ENCODE measurements at places on chromosomes 13 and 19.

- DNase-seq = no peak
Observed at GRCh38 chr13:46908501-46908900, 11.6 kb upstream of the HTR2A start.

DNA sequence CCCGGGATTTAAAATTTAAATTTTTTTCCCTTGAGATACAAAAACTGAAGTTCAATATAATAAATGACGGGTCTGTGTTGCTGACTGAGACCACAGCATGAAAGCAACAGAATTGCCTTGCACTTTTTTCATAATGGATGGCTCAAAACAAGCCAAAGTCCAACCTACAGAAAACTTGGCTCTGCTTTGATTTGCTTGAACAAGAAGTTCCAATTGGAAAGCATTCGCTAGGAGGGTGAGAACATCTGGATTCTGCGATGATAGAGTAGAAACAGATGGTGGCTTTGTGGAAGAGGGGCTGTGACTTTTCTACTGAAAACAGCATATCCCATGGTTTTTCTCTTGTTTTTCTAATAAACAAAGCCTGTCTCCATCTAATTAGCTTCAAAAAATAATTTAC lies 46.4 kb downstream of the THSD1 start:
- no peak for DNase-seq

DNA sequence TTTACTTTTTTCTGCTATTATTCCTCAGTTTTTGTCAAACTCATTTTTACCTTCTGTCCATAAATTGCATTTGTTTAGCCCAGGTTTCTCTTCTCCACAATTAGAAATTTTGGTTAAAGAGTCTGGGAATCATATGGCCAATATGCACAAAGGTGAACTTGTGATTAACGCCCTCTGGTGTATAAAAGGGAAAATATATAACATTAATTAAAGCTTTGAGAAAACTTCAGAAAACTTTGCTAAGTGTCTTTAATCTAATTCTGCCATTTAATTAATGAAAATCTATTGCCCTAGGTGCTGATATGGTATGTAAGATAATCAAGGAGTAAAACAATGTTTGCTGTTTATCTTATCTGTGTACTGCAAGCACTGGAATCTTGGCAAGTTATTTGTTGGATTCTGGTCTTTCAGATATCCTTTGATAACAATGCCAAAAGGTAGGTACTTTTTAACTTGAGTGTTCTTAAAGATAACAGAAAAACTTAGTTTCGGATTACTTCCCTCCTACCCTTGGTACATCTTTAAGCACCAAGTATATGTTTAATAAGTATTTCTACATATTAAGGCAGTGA lies 402.6 kb downstream of the SUCLA2 start:
- no peak for DNase-seq

DNA sequence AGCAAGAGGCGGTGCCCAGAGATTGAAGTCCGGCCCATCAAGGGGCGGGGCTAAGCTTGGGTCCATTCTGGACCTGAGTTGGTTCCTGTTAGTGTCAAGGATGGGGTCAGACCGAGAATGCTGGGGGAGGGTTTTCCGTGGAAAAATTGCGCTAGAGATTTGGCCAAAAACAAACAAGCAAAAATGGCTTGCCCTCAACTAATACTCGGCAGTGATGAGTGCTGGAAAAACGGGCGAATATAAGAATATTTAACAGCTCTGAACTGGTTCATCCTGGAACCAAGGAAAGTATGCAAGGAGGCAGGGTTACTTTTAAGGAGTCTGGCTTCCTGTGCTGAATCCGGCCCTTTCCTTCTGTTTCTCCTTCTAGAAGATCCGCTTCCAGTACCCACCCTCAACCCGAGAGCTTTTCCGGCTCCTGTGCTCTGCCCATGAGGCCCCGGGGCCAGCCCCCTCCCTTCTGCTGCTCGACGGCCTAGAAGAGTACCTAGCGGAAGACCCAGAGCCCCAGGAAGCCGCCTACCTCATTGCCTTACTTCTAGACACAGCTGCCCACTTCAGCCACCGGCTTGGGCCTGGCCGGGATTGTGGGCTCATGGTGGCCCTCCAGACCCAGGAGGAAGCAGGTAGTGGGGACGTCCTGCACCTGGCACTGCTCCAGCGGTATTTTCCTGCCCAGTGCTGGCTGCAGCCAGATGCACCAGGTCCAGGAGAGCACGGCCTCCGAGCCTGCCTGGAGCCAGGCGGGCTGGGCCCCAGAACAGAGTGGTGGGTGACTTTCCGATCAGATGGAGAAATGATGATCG lies 880 bp downstream of the SWSAP1 start:
- peak; percentile 73 for DNase-seq

DNA sequence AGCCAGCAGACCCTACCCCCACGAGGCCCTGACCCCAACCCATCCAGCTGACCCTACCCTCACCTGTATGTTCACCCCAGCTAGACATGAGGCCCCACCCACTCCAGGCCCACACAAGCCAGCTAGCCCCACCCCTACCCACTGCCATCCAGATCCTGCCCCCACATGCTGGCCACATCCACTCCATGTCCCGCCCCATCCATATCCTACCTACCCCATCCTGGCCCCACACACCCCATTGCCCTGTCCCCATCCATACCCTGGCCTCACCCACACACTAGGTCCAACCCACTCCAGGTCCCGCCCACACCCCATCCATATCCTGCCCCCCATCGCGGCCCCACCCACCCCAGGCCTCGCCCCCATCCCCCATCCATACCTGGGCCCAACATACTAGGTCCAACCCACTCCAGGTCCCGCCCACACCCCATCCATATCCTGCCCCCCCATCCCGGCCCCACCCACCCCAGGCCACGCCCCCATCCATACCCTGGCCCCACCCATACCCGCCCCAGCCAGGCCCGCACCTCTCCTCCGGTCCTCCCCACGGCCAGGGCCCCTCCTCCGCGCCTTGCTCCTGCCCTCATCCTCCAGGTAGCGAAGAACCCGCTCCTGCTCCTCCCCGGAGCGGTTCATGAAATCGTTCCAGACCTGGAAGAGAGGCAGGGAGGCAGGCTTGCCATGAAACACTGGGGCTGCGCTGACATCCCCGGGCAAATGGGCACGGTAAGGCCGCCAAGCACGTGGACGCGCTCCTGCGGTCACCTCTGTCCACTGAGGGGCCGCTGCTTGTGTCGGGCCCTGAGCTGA lies 7.2 kb downstream of the RNU6-9 start:
- no peak for DNase-seq

GRCh38 chr13:46345866-46346265 lies 41.2 kb downstream of the RUBCNL start:
- no peak for DNase-seq

- no peak for DNase-seq
Observed at GRCh38 chr13:24984134-24984533, 111.8 kb upstream of the PABPC3 start.

DNA sequence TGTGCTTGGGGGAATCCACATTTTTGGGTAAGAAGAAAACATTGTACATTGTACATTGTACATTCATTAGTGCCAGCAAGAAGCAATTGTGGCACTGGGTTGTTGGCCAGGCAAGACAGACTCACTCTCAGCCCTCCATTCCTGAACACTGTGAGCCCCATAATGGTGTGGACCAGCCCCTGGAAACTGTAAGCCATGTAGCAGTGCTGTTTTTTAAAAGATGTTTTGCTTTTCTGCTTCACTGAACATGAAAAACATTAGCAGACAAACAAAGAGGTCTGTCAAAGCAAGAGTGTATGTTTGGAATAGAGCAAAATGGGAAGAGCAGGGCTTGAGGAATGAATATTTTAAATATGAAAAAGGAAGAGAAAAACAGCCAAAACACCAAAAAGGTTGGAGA lies 39.1 kb upstream of the IL17D start:
- DNase-seq = no peak

DNA sequence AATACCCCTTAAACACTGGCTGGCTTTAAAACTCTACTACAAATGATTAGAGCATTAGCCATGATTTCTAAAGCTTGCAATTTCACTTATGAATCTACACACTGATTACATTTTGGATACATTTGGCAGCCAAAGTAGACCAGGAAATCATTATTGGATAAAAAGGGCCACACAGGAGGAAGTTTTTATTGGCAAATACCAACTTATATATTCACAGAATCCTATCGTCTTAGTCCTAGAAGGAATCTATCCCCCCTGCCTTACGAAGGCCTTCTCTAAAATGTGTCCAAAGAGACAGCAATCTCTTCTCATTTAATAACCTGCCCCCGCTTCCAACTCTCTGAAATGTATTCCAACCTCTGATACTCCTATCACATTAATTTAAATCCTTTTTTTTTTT lies 52.5 kb downstream of the KLF5 start:
- DNase-seq = no peak

Data from stimulated activated naive CD8-positive, alpha-beta T cell treated with anti-CD3 and anti-CD28 coated beads, Interleukin-15, Interleukin-2, amounts not matched to agents 100 U/mL and 50 U/mL, for 24 hours (primary cell).